ENCODE measurements at places on chromosomes 1 and 21.

GRCh38 chr21:14497825-14498224, 48.3 kb downstream of the SAMSN1 start:
- no peak for DNase-seq

- no peak for DNase-seq
These were observed 401.7 kb upstream of the LYPLAL1 start for GRCh38 chr1:218771931-218772330.

- DNase-seq, result no peak
These were observed 256.1 kb upstream of the DPYD start for GRCh38 chr1:98176936-98177335.

GRCh38 chr1:156682166-156682890, 5.1 kb upstream of the NES start:
- no peak for DNase-seq

- DNase-seq, result no peak
These were observed 12.0 kb downstream of the AKT3 start for GRCh38 chr1:243837907-243838535.

DNA sequence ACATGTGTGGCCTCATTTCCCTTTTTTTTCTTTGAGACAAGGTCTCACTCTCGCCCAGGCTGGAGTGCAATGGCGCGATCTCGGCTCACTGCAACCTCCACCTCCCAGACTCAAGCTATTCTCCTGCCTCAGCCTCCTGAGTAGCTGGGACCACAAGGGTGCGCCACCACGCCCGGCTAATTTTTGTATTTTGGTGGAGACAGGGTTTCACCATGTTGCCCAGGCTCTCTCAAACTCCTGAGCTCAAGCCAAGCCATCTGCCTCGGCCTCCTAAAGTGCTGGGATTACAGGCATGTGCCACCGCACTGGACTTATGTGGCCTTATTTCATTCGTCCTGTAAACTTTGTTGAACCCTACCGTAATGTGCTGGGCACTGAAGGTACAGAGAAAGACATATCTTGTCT, 569 bp upstream of the WARS2 start:
- DNase-seq, result no peak

- DNase-seq, result no peak
These were observed 26.1 kb upstream of the LAMC2 start for GRCh38 chr1:183159960-183160359.

- no peak for DNase-seq
These were observed 470.3 kb upstream of the NCAM2 start for GRCh38 chr21:20527731-20528460.

DNA sequence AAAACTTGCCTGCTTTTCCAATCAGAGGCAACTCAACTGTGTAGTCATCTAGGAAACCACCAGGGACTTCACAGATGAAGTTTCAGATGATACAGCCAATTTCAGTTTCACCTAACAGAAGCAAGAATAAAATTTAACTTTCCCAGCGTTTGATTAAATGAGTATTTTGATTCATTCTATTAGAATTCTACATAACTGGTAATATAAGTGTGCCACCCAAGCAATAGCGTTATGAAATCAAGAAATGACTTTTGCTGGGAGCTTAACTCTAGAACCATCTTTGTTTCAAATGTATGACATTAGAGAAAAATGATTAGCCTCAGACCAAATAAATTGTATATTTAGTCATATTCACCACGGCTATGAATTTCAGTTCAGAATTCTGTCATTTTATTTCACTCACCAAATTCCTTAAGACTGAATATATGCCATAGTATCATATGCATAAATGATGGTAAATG, 239.3 kb downstream of the NRIP1 start:
- no peak for DNase-seq

GRCh38 chr1:166129006-166129405, 37.8 kb downstream of the FAM78B start:
- no peak for DNase-seq

DNA sequence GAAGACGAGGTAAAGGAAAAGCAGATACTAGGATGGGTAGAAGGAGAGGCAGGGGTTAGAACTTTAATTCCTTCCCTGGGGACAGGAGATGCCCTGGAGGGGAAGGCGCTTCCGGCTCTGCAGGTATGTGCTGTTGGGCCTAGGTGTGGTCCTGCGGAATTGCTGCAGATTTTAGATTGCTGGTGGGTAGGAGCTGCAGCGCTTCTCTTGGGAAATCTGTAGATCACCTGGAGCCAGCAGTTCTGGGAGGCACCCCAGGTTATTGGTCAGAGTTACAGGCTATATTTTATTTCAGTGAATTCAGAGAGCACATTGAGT, 1.1 kb downstream of the MGST3 start:
- DNase-seq, result no peak

- DNase-seq, result no peak
These were observed at the start of gene F5 for GRCh38 chr1:169586395-169587255. Gene F5 (minus strand): TSS chr1:169586481. CDS start chr1:169586386, 95 bp downstream.

GRCh38 chr21:39120876-39121599, 62.2 kb downstream of the PSMG1 start:
- no peak for DNase-seq

- no peak for DNase-seq
These were observed 326.5 kb downstream of the KIF26B start for GRCh38 chr1:245481261-245481660.

DNA sequence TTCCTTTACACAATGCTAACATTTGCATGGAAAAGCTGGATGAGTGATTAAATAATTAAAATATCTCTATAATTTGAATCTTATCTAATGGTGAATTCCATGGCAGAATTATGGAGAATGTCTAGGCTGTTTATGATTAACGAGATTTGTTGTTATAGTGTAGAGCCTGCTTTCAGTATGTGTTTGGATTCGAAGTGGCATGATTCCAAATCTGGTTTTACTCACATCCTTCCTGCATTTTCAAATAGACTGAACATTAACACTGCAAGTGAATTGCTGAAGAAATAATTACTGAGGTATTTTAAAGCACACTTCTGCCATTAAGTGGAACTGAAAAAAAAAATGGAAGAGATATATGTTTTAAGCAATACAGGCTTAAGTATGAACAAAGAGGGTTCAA, 5.1 kb upstream of the NEK7 start:
- no peak for DNase-seq

- DNase-seq, result no peak
These were observed 1337.8 kb downstream of the AMY1C start for GRCh38 chr1:105087506-105087905.

DNA sequence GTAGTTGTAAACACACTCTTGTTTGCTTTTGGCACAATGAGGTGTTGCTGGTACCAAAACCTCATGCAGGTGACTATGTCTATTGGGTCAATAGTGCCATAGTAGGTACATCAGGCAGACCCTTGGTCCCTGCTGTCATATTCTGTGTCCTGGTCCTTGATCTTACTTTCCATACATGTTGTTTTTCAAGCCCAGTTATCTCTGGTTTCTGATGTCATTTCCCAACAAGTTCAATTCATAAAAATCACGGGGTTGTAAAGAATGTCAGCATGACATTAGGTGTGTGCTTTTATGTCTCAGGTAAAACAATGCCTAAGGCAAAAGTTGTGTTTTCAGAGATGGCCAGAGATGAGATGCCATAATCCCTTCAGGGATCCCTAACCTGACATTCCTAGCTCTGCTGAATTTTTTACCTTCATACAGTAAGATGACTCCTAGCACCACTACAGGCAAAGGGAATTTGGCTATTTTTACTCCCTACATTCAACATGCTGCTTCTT, 390.3 kb upstream of the PKN2 start:
- no peak for DNase-seq

DNA sequence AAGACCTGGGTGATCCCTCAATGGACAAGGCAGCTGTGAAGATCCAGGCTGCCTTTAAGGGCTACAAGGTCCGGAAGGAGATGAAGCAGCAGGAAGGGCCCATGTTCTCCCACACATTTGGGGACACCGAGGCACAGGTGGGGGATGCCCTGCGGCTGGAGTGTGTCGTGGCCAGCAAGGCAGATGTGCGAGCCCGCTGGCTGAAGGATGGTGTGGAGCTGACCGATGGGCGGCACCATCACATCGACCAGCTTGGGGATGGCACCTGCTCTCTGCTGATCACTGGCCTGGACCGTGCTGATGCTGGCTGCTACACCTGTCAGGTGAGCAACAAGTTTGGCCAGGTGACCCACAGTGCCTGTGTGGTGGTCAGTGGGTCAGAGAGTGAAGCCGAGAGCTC, 85.2 kb downstream of the TRIM11 start:
- DNase-seq, result no peak

GRCh38 chr1:190373705-190374336, 103.8 kb downstream of the BRINP3 start:
- no peak for DNase-seq

- no peak for DNase-seq
These were observed 57.8 kb upstream of the KCNJ6 start for GRCh38 chr21:37974081-37974480.

GRCh38 chr1:234437423-234438171, 41.4 kb downstream of the TARBP1 start:
- no peak for DNase-seq

DNA sequence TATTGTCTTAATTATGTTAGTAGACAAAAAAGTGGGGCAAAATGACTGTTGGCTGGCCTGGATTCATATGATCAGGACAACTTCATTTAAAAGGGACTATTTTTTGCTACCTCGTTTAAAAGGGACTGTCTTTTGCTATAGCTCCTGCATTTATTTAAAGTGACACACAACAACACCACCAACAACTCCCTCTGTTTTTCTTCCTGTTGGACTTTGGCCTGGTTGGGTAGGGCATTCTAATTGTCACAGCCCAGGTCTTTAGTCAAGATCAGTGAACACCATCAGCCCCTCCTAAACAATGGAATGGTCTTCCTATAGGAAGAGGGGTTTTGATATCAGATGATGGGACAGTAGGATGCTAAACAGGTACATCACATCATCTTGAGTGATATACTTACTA, 241.8 kb downstream of the GPR52 start:
- no peak for DNase-seq

- no peak for DNase-seq
These were observed 49.1 kb downstream of the ATP2B4 start for GRCh38 chr1:203675596-203676347.

GRCh38 chr1:33608825-33609400, 136.5 kb downstream of the ZSCAN20 start:
- DNase-seq, result no peak

GRCh38 chr21:44969066-44969670, 29.3 kb downstream of the SLX9 start:
- DNase-seq, result no peak

DNA sequence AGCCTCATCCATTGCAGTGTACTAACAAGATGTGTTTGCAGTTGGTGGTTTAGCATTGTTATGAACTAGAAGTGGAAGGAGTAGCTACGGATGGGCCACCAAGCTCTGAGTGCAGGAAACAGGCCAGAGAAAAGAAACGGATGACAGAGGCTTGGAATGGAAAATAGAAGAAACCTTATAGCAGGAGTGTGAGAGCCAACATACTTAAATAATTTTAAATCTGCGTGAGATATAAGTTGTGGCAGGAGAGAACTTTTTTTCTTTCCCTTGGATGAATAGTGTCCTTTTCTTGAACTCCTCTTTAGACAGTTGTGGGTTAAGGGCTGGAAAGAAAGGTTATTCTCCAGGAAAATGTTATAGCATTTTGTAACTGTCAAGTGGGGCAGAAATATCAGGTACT, 54.2 kb downstream of the RGL1 start:
- DNase-seq, result no peak

GRCh38 chr1:106780066-106780465, 276.4 kb upstream of the PRMT6 start:
- no peak for DNase-seq

GRCh38 chr1:158371188-158371953, 17.7 kb downstream of the CD1E start:
- no peak for DNase-seq

DNA sequence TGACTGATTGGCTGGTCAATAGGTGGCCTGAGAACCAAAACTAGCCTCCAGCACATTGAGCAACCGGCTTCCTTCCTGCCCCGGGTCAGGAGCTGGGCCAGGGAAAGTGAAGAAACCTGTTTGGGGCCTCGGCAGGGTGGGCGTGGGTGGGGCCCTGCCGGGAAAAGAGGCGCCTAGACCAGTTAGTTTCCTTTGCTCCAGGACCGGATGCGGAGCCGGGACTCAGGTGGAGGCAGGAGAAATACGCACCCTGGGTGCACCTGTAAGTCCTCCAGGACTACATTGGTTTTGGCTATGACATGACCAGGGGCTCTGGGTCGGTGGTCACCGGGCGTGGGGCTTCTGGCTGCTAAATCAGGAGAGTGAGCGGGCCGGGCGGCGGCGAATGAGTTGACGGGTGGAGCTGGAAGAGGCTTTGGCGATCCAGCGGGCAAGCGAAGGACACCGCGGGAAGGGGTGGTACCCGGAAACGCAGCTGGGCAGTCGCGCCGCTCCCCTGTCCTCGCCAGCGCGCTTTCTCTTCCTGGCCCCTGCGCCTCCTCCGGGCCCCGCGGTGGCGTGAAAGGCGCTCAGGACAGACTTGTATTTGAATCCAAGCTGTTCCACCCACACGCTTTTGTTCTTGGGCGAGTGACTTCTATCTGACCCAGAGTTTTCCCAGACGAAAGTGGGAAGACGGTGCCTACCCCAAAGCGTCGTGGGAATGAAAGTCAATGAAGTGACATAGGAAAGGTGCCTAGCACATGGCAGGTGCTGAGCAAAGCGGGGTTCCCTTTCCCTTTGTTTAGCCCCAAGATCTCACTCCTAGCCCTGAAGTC, 30.6 kb upstream of the JUN start:
- DNase-seq, result no peak

GRCh38 chr1:23913212-23913880, at the start of gene CNR2:
Gene CNR2 (minus strand): TSS chr1:23913362. CDS start chr1:23875617, 37,745 bp downstream.
- DNase-seq, result no peak

GRCh38 chr1:184889166-184889565, 85.1 kb downstream of the NIBAN1 start:
- no peak for DNase-seq

DNA sequence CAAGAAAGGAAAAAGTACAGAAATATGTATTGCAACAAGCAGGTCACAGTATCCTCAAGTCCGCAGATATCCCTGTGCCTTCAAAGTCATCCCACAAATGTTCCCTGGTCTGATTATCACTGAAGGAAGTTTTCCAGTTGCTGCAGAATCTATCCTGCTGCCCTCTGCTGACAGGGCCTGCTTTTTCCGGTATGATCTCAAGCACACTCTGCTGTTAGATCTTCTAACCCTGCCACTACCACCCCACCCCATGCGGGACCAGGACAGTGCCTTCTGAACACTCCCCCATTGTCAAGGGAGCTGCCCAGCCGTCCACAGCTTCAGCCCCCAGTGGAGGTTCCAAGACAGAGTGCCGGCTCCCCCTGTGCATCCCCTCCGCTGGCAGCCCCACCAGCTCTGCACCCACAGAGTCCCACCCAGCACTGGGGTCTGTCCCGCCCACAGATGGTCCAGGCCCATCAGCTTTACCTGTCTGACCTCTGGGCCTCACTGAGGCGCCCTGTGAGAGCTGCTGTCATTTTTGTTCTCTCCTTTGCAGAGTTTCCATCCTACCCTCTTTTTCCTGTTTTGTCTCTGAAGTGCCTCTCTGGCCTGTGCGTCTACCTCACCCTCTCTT, 27.9 kb downstream of the FAM163A start:
- DNase-seq, result no peak
